ENCODE measurements at places on chromosomes 7 and 10.

- DNase-seq: no peak
These were observed 79.7 kb downstream of the AUTS2 start for GRCh38 chr7:69677881-69678493.

DNA sequence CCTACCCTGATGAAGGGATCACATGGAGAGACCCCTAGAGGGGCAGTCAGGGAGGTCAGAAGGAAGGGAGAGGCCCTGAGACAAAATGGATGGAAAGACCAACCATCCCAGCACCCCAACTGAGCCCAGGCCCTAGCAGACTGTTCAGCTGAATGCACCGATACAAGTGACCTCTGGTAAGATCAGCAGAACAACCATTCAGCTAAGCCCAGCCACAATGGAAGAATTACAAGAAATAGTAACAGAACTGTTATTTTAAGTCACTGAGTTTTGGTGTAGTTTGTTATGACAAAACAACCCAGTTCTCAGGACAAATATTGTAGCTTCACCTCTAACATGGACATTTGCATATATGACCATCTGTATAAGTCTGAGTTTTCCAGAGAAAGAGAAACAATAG is 210.4 kb upstream of the SVIL start:
- no peak for DNase-seq

DNA sequence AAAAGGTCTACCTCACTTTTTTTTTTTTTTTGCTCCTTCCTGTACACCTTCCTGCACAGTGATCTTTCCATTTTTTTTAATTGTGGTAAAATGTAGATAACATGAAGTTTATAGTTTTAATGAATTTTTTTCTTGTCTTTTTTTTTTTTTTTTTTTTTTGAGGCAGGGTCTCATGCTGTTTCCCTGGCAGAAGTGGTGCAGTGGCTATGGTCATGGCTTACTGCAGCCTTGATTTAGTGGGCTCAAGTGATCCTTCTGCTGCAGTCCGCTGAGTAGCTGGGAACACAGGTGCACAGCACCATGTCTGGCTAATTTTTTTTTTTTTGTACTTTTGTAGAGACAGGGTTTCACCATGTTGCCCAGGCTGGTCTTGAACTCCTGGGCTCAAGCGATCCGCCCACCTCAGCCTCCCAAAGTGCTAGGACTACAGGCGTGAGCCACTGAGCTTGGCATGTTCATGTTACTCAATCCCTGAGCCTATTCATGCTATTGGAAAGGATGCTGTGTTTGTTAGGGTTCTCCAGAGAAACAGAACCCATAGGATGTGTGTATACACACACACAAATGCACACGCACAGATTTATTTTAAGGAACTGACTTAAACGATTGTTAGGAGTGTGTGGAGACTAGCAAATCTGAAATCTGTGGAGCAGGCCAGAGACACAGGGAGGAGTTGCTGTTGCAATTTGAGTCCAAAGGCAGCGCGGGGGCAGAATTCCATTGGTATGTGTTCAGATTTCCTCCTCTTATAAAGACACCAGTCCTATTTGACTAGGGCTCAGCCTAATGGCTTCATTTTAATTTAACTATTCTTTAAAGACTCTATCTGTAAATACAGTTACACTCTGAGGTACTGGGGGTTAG is 29.1 kb downstream of the GALNT11 start:
- no peak for DNase-seq

- DNase-seq: no peak
These were observed 62.5 kb downstream of the C10orf143 start for GRCh38 chr10:130048081-130048480.

DNA sequence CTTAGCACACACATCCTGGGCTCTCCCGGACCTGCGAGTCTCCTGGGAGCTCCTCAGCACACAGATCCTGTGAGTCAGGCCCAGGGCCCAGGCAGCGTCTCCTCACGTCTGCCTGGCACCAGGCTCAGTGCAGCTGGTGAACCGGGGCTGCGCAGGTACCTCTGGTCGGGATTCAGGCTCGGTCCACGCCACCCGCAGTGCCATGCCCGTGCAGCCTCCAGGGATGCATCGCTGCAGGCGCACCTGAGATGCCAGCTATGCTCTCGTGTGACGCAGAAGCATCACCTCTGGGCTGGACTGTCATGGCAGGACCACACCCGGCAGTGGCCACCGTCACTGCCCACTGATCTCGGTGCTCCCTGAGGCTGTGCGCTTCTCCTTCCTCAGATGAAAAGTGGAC is 52.0 kb downstream of the NKX6-2 start:
- no peak for DNase-seq

GRCh38 chr10:121113385-121113696 is 262.2 kb downstream of the WDR11 start:
- DNase-seq: no peak

DNA sequence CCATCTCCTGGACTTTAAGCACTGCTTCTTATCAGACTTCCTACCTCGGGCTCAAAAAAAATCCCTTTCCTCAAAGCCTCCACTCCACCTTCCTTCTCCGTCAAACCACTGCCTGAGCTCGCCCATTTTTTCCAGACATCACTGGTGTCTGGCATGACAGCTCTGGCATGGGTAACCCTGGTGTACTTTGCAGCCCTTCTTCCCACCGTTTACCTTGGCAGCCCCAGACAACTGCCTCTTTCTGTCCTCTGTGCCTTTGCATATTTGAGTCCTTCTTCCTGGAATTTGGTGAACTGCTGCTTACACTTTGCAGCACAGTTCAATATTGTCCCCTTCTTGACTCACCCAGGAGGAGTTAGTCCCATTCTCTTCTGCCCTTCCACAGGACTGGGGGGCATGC is 144.6 kb upstream of the TBX20 start:
- DNase-seq: no peak

GRCh38 chr7:52320610-52321009 is 714.8 kb upstream of the POM121L12 start:
- no peak for DNase-seq

DNA sequence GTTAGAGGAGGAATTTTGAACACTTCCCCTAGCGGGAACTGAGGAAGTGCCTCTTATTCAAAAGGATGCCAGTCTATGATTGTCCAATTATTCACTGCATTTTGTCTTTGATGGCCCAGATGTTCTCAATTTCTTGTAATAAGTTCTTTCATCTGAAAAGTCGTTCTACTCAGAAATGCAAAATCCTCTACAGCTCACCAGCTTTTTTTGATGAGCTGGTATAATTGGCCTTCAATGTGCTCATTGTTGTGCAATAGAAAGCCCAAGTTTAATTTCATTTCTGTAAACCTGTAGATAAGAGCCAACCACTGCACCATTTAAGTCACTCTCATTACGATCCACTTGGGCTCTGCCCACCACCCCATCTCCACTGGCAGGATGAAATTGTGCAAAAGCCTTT is 978.7 kb upstream of the AUTS2 start:
- no peak for DNase-seq

Measured in CD4-positive, alpha-beta T cell treated with Interleukin-1 beta for 1 hour (primary cell).